ENCODE measurements at places on chromosomes 6 and 20.
A peak's percentile ranks its signal among the peaks of the same experiment; 100 is the strongest.

GRCh38 chr6:39997101-39997635, 62.9 kb upstream of the MOCS1 start:
- no peak for DNase-seq

- DNase-seq = no peak
These were observed 28.9 kb downstream of the TCF21 start for GRCh38 chr6:133917781-133918180.

DNA sequence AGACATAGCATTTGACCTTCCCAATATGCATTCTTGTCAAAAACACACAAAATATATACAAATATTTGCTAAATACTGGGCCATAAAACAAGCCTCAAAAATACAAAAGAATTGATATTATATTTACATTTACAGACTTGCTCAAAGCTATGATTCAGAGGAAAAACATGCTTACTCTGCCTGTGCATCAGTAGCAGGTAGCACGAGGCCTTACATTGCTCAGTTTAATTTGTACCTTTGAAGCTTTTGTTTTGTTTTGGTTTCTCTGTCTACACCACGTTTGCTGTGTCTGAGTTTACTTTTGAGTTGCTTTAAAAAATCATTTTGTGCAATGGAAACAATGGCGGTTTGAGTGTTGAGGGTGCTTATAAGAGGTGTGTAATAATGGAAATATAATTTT, 99.3 kb downstream of the PHF3 start:
- DNase-seq = no peak

DNA sequence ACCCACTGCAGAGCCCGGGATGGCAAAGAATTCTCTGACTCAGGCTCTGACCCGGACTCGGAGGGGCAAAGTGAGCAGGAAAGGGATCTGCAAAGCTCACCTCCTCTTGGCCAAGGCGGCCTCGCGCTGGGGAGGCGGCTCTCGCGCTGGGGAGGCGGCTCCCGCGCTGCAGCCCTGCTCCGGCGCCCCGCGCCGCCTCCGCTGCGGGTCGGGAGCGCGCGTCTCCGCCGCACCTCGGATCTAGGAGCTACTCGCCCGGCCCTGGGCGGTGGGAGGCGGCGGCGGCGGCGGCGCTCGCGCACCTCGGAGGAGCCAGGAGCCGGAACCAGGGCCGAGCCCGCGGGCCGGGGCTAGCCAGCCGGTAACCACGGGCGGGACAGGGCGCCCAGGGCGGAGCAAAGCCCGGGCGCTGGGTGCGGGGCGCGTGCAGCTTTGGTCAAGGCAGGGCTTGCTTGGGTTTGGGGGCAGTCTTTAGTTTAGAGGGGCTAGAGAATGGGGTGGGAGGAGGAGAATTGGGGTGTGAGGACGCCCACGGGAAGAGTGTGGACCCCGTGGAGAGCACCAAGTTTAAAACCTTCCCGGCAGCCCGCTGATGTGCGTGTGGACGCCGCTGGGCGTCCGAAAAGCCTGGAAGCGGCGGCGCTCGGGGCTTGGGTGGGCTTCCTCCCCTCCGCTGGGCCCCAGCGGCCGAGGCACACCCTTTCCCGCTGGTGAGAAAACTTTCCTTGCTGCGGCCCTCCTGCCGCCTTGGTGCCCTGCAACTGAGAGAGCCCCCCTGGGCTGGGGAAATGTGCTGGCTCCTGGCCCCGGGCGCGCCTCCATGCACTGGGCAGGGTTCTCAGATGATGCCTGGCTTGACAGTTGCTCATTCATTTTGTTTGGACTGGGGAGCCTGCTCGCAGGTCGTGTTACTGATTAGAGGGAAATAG, at the start of gene MRAP2:
Gene MRAP2 (plus strand): TSS at position 250 of the 929 bp plus-strand sequence. CDS start 21,547 bp downstream, outside the sequence.
- DNase-seq = no peak

GRCh38 chr20:45306431-45306982, at the start of gene RBPJL:
Gene RBPJL, plus strand, starts transcription at chr20:45306840. Its CDS starts 83 bp downstream, at chr20:45306923.
- DNase-seq = peak; percentile 30

DNA sequence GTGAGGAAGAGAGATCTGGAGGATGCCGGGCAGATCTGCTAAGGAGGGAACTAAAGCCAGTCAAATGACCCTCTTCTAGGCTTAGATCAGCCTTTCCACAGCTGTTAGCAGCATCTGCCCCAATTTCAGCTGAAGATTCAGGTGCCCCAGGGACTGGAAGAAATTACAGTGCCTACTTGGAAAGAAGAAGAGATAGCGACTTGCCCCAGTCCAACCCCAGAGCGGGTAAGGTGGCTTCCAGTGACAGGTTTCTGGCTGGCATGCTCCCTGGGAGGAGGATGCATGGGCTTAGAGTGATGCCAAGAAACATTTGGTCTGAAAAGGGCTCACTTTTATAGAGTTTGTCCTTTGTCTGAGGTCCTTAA, 620 bp downstream of the TJAP1 start:
- no peak for DNase-seq

- DNase-seq = no peak
These were observed 661 bp upstream of the HEBP2 start for GRCh38 chr6:138403324-138403800.

- no peak for DNase-seq
These were observed 135.6 kb upstream of the PTPRK start for GRCh38 chr6:128655978-128656498.

DNA sequence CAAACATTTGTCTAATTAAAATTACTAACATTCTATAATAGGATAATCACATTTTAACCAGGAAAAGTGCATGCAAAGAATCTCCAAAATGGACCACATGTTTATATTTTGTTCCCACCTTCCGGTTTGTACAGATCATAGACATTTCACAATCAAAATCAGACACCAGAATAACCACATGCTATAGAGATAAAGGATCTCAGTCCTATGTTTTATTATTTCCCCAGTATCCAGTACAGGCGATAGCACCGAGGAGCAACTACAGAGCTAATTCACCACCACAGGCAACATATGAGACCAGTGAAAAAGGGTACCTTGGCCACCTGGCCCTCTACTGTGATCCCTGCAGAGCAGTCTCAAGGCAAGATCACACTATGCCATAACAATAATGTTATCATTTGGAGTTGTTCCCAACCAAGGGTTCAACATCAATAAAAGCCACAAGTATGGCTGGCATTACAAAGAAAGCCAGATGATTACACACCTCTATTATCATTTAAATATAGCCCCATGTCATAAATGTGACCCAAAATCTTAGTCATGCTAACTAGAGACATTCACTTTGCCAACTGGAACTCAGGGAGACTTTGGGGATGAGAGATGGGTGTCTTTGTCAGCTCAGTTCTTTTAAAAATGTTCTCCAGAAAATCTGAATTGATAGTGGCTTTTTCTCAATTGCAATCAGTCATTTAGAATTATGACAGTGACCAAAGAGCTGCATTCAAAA, 46.7 kb downstream of the RALGAPA2 start:
- DNase-seq = no peak

DNA sequence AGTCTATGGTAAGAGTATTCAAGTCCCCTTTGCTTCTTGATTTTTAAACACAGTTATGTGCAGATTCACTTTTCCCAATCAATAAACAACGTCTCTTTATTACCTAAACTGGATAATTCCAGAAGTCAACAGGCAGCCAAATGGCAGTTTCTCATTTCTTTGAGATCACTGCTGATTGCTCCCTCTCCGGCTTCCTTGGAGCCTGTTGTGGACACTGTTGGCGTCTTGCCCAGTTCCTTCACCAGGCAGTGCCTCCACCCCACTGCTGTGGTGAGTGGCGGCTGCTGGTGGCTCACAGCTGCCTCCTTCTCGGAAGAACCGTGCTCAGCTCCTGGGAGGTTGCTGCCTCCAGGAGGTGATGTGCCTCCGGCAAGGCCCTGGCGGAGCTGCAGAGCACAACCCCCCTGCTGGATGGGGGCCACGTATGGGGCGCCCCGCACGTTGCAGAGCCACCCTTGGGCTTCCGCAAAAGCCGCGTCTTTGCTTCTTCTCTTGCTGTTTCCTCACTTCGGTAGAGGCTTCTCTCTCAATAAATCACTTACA, 105.1 kb upstream of the CNKSR3 start:
- DNase-seq = no peak

GRCh38 chr6:41778895-41779294, 805 bp downstream of the FRS3 start:
- no peak for DNase-seq

DNA sequence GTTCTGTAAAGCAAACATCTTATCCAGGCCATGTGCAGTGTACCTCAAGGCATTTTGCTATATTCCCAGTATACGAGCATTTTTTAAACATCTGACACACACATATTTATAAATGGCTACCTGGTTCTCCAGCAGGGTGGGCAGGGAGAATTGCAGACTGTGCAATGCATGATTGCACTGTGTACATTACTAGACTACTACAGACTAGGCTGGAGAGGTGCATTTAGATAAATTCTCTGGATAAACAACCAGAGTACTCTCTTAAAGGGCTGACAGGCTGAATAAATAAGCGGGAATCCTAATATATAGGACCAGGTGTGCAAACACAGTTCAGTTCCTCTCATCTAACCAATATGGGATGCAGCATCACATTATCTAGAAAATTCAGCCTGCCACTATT, 428.3 kb upstream of the ARID1B start:
- DNase-seq = no peak

DNA sequence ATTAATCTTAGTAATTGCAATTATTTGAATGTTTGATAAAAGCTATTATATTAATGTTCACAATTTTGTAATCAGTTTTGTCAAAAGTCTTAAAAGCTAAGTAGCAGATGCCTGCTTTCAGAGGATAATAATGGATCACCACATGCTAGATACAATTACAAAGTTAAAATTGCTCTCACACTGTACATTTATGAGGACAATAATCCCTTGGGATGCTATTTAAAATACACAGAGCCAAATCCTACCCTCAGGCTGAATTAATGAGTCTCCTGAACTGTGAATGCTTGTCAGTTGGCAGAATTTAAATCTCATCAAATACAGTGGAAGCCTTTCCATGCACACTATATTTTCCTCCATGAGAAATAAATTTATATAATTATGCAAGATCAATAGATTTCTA, 153.3 kb upstream of the SYNCRIP start:
- no peak for DNase-seq

GRCh38 chr6:144307880-144308279, 22.7 kb downstream of the UTRN start:
- no peak for DNase-seq

GRCh38 chr6:77264970-77265369, 198.3 kb downstream of the HTR1B start:
- no peak for DNase-seq

DNA sequence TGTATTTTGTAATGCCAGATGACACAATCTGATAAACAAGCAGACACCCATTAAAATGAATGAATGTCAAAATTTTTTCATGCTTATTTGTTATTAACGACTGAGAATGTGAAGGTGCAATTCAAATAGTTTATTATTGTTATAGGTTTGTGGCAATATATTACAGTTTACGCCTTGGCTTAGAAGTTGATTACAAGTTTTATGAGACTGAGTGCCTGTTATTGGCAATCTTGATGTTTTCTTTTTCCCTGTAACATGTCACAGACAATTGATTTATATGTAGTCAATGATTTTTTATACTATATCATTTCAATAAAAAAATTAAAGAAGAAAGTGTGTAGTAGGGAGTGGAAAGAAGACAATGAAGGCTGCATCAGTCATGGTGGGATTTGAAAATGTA, 144.1 kb upstream of the EEF1E1 start:
- DNase-seq = no peak

GRCh38 chr6:122692175-122692598, 82.0 kb downstream of the PKIB start:
- DNase-seq = no peak

GRCh38 chr6:106513808-106514582, 115.3 kb downstream of the RTN4IP1 start:
- no peak for DNase-seq

DNA sequence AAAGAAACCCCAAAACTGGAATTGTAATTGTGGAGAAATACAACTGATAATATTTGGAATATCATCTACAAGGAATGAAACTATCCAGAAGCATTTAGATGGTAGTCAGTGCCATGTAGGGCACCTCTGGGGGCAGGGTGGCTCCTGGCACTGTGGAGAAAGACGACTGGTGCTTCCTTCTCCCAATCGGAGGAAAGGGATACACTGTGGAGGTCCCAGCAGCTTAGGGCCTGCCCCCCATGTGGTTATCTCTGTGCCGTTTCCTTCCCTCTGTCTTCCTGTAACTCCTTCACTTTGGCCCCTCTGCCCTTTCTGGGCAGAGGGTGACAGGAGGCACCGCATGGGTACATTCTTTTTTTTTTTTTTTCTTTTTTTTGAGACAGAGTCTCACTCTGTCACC, 178.4 kb downstream of the MTHFD1L start:
- no peak for DNase-seq

GRCh38 chr6:56374841-56375369, 127.5 kb upstream of the COL21A1 start:
- no peak for DNase-seq

GRCh38 chr6:106187424-106187982, 101.4 kb downstream of the PRDM1 start:
- DNase-seq = no peak

DNA sequence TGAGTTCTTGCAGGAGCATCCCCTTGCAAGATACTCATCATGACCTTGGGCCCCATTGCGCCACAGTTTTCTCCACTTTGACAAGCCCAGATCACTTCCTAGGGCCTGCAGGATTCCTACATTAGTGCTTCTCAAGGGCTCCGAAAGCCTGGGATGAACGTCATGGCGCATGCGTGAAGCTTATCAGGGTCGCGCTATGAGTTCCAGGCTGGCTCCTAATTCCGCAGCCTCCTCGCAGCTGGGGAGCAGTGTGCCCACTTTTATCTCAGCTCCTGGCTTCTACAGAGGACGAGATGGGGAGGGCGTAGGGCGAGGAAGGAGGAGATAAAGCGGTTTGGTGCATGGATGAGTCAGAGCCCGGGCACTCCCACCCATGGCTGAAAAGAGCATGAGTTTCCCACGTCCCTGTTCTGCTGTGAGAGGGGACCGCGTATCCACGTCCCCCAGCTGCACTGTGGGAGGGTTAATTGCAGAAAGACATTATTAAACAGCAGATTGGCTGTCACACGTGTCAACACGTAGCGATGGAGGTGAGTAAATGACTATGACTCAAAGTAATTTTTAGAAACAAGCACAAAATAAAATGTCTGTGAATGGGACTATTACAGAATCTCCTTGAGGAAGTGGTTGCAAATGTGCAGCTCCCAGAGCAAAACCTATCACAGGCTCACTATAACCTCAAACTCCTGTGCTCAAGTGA, 72.9 kb upstream of the DSP start:
- DNase-seq = no peak

DNA sequence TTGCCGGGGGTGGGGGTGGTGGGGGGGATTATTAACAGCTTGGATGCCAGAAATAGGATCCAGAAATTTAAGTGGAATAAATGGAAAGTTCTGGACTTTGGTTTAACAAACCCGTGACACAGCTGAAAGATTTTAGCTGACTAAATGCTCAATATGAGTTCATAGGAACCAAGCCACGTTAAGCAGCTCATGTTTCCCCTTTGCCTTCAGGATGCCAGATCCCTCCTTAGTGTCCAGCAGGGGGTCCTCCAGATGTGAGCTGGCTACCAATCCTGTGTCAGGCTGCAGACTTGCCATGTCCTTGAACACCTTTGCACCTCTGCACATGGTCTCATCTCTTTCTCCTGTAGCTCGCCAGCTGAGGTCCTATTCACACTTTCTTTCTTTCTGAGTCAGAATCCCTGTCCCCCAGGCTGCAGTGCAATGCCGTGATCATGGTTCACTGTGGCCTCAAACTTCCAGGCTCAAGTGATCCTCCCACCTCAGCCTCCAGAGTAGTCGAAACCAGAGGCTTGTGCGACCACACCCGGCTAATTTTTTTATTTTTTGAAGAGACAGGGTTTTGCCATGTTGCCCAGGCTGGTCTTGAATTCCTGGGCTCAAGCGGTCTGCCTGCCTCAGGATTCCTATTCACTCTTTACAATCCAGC, 133.3 kb upstream of the ARMC2 start:
- no peak for DNase-seq

- DNase-seq = no peak
These were observed 4.1 kb downstream of the CST7 start for GRCh38 chr20:24953209-24953575.

Measured in activated naive CD4-positive, alpha-beta T cell (primary cell).